Bone marrow (tissue), 2 donors: ENCODE measurements at places on chromosomes 1 and 21.

DNA sequence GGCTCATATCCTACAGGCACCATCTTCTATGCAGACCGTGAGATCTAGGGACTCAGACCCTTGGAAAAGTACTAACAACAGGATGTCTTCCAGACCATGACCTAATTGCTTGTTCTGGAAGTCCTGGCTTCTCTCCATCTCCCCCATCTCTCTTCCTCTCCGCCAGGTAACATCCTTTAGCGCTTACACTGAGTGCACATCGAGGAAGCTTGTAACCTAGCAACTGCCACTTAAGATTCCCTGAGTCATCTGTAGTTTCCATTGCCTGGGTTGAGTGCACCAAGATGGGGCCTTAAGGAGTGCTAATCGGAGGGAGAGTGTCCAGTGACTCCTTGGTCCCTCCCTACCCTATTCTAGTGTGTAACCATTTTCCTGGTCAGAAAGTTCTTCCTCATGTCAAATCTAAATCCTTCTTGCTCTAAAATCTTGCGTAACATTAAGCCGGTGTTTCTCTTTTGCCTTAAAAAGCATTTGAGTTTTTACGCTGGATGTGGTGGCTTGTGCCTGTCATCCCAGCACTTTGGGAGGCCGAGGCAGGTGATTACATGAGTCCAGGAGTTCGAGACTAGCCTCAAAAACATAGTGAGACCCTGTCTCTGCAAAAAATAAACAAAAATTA lies 9.7 kb downstream of the KLHDC8A start:
- DNase-seq, result no peak

- no peak for DNase-seq
Measured at GRCh38 chr1:94124538-94124937, 3.6 kb upstream of the ABCA4 start.

GRCh38 chr1:94045465-94046056 lies 75.4 kb downstream of the ABCA4 start:
- peak; percentile 14 for DNase-seq

- no peak for DNase-seq
Measured at GRCh38 chr1:77282187-77282865, 507 bp downstream of the AK5 start.

DNA sequence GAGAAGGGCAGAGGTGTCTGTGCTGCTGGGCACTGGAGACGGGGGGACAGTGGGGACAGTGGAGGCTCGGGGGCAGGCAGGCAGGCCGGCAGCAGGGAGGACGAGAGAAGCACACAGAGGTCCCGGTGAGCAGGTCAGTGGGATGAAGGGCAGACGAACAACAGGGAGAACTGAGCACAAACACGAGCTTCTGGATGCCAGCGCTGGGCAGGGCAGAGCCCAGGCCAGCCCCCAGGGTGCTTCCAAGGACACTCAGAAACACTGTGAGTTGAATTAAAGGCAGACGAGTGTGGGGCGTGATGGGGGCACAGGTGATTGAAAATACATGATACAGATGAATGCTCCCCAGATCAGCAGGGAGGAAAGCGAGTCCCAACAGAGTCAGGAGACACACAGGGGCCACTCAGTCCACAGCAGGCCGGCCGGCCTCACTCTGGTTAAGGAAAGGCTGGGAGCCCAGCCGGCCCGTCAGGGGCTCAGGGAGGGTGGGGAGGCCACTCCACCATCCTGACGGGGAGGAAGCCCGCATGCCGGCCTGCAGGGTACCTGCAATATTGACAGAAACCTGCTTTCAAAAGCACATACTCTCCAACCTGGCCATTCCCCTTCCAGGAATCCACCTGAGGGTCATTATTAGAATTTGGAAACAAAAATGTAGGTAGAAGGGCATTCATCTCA lies 14.1 kb downstream of the SLC19A1 start:
- no peak for DNase-seq

DNA sequence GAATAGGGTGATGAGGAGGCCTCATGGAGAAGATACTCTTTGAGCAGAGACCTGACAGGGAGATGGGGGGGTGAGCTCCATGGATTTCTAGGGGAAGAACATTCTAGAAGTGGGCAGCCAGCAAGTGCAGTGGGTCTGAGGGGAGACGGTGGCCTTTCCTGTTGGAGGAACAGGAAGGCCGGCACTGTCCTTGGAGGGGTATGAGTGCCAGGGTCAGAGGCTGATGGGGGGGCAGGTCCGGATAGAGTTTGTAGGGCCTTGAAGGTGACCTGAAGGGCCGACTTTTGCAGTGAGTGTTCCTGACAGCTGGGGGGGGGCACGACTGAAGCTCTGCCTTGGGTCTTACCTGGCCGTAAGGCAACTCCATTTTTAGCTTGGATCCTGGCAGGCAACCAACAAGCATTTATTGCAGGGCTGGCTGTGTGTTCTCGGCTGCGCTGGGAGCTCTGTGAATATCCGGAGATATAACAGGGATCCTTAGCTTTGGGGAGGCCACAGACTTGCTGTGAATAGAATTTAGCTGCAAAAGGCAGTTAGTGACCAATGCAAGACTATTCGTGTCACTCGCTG lies 130.6 kb downstream of the MRPS6 start:
- DNase-seq, result no peak
